Astrocyte (in vitro differentiated cells and primary cell): ENCODE measurements at places on chromosomes 16 and 17. TPM values are rescaled to one million over a fixed set of nuclear protein-coding genes. Genes with fewer than 3 reads are reported as not detected.

DNA sequence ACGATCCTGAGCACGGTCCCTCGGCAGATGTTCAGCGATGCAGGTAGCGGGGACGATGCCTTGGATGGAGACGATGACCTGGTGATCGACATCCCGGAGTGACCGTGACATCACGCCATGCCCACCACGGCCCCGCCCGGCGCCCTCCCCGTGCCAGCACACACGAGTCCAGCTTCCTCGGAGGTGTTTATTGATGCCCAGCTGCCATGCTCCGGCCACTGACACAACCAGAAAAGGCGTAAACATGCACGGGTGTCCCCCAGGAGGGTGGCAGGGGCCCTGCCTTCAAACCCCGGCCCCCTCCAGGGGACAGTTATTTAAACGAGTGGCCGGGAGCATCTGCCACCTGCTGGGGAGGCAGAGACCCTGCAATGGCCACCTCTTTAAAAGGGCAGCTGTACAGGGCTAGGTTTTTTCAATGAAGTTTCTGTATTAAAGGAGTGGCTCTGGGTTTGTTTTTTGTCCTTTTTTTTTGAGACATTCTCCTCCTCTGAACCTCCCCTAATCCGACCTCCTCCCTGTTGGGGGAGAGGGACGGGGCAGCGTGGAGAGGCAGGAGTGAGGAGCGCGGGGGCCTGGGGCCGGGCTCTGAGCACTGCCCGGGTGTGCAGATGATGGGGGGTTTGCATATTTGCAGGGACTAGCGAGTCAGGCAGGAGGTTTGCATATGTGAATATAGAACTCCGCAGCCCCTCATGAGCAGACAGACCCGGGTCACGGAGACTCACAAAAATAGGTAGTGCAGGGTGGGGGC lies 5.3 kb downstream of the DOC2A start:
- DNase-seq: no peak
- H3K36me3 ChIP-seq: no peaks in the 10 kb centered on the region
- H3K4me3 ChIP-seq: no peak overlapping the region
- no peak overlapping the region for H3K27ac ChIP-seq
- H3K4me1 ChIP-seq: peaks cover 1% of the 10 kb centered on the region

DNA sequence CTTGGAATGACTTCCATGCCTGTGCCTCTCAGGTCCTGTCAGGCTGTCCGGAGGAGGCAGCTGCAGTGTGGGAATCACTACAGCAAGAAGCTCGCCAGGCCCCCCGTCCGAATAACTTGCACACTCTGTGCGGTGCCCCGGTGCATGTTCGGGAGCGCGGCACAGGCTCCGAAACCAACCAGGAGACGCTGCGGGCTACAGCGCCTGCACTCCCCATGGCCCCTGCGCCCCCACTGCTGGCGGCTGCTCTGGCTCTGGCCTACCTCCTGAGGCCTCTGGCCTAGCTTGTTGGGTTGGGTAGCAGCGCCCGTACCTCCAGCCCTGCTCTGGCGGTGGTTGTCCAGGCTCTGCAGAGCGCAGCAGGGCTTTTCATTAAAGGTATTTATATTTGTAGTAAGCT lies 1.3 kb downstream of the NRN1L start:
- DNase-seq: no peak
- H3K4me3 ChIP-seq: no peak overlapping the region
- H3K27ac ChIP-seq: no peak overlapping the region
- no peaks in the 10 kb centered on the region for H3K27me3 ChIP-seq

DNA sequence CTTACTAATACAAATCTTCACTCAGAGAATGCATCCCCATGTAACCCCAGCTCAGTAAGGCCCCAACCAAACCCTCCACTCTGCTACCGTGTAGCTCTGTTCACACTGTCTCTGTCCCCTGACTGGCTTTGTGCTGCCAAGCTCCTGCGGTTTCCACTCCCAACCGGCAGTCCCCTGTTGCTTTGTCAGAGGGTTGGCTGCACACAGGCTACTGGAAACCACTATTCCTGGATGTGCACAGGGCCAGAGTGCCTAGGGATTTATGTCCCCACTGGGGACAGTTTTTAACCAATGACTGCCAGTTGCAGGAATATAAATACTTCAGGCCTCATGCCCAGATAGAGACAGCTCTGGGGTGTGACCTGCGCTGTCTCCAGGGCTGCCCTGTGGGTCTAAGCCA lies 157.1 kb upstream of the C16orf82 start:
- no peaks in the 10 kb centered on the region for H3K36me3 ChIP-seq
- no peak overlapping the region for H3K4me3 ChIP-seq

GRCh38 chr16:19884611-19885450 lies at the start of gene GPRC5B:
Gene GPRC5B, minus strand, starts transcription at chr16:19884848. Its CDS starts 12,003 bp downstream, at chr16:19872845.
- H3K27ac ChIP-seq: no peak within 1 kb of the TSS
- H3K4me1 ChIP-seq: peaks cover 24% of the 10 kb centered on the region
- H3K4me3 ChIP-seq: peak within 1 kb of the TSS; percentile 63

DNA sequence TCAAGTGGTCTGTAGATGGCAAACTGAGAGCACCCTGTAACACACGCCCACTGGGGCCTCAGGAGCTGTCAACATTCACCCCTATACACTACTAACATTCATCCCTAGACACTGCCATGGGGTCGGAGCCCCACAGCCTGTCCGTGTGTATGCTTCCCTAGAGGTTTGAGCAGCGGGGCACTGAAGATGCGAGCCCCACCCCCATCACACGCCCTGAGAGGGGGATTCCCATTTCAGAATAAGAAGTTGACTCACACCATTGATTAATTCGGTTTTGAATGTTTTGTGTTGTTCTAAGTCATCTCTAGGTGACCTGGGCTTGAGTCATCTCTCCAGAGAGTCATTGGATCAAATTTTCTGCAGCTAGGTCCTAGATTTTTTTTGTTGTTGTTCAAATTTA lies 37.3 kb upstream of the MMD start:
- DNase-seq: peak; percentile 76
- no peaks in the 10 kb centered on the region for H3K36me3 ChIP-seq
- no peak overlapping the region for H3K4me3 ChIP-seq
- H3K27ac ChIP-seq: peak overlapping the region; percentile 54

- H3K4me3 ChIP-seq: no peak overlapping the region
- peak; percentile 40 for DNase-seq
- H3K36me3 ChIP-seq: no peaks in the 10 kb centered on the region
- peak overlapping the region; percentile 48 for H3K27ac ChIP-seq
- H3K4me1 ChIP-seq: peaks cover 31% of the 10 kb centered on the region
These were observed 20.6 kb upstream of the ARHGAP17 start for GRCh38 chr16:25035494-25036405.

DNA sequence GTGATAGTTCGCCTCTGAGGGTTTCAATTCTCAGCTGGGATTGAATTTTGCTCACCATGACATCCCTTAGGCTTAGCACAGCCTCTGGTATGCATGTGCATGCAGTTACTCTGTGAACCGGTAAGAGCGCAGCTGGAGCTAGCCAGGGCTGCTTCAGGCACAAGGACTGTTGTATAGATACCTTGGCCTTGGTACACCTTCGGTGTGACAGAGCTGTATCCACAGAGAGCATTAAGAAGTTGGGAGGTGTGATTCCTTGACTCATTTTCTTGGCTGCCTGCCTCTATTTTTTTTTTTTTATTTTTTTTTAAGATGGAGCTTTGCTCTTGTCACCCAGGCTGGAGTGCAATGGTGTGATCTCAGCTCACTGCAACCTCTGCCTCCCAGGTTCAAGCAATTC lies 2.2 kb upstream of the NUTF2 start:
- H3K4me1 ChIP-seq: peaks cover 45% of the 10 kb centered on the region
- H3K4me3 ChIP-seq: no peak overlapping the region
- H3K36me3 ChIP-seq: peaks cover 3% of the 10 kb centered on the region
- H3K27me3 ChIP-seq: no peaks in the 10 kb centered on the region
- H3K27ac ChIP-seq: no peak overlapping the region

- no peak overlapping the region for H3K27ac ChIP-seq
- H3K4me1 ChIP-seq: peaks cover 9% of the 10 kb centered on the region
- no peak overlapping the region for H3K4me3 ChIP-seq
- DNase-seq: no peak
These were observed 23.7 kb downstream of the SLC43A2 start for GRCh38 chr17:1604831-1605528.

DNA sequence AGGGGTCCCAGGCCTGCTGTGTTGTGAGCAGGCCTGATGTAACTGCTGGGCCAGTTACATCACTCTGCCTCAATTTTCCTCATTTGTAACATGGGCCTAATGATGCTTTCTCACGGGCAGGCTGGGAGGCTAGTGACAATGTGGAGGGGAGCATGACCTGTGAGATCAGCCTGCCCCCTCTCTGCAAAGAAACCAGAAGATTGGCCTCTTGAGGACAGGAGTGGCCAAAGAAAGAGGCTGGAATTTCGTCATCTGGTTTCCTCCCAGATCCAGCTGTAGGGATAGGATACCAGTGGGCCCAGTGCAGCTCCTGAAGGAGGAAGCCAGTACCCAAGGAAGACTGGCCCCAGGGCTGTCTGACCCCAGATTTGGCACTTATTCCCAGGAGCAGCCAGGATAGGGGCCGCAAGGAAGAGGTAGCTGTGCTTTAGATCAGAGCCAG lies 615 bp upstream of the SREBF1 start:
- H3K4me1 ChIP-seq: peaks cover 49% of the 10 kb centered on the region
- peak overlapping the region; percentile 83 for H3K4me3 ChIP-seq
- peak overlapping the region; percentile 99 for H3K27ac ChIP-seq

DNA sequence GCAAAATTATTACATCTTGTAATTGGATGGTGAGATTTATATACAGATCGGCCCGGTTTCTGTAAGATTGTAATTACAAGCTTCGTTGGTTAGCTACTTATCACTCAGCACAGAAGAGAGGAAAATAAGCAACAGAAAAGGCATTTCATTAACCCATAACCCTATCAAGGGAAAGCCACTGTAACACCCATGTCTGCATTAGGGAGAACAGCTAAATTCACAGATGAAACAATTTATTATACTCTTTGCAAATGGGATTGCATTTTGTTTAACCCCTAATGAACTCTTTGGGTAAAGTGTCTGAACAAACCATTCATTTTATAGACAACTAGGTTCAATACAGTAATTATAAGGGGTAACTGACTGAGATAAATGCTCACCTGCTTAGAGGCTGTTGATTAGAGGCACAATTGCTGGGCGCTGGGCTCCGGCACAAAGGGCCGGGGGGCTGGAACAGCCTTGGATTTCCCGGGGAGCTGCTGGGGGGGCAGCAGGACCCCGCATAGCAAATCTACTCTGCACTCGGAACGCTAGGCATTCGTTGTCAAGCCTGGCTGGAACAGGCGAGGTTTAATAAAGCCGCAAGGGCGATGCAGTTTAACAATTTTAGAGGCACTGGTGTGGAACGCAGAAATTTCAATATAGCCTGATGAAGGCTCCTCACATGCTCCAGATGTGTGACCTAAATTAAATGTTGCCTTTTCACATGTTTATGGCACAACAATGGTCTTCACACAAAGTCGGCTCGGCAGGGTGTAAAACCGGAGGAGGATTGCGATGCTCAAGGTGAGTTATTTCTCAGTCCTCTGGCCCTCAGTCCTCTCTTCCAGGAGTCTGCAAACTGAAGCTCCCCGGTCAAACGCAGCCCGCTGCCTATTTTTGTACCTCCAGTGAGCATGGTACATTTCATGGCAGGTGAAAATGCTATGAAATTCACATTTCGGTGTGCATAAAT lies 134.0 kb upstream of the IRX6 start:
- no peak for DNase-seq
- no peaks in the 10 kb centered on the region for H3K36me3 ChIP-seq
- no peak overlapping the region for H3K27ac ChIP-seq
- no peak overlapping the region for H3K4me3 ChIP-seq
- H3K4me1 ChIP-seq: no peaks in the 10 kb centered on the region
- H3K27me3 ChIP-seq: no peaks in the 10 kb centered on the region

DNA sequence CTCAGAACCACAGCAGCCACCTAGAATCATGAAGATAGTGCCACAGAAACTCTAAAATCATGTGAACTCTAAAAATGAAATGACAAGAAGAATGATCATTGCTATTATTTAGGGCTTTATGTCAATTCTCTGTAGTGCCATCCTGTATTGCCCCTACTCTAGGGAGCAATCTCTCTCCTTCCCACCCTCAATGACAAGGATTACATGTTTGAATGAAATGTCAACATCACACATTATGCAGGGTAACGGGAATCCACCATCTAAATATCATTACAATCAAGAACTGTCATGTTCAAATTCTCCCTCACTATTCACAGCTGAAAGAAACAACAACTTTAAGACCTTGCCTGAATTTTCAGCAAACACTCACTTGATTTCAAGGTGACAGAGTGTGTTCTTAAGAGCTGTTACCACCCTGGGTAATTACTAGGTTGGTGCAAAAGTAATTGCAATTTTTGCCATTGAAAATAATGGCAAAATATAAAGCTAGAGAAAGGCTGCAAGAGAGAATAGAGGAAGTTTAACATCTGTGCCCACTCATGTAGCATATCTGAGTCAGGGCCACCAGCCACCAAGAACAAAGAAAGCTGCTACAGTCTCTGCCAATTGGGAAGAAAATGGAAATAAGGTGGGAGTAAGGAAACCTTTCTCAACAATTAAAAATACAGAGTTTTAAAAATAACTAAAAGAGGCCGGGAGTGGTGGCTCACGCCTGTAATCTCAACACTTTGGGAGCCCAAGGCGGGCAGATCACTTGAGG lies 112.8 kb upstream of the PSMD7 start:
- no peaks in the 10 kb centered on the region for H3K27me3 ChIP-seq
- no peak for DNase-seq

- H3K36me3 ChIP-seq: peaks cover 10% of the 10 kb centered on the region
- H3K4me1 ChIP-seq: no peaks in the 10 kb centered on the region
- no peak overlapping the region for H3K27ac ChIP-seq
- no peak for DNase-seq
These were observed 4.9 kb downstream of the HROB start for GRCh38 chr17:44146375-44147346.

- H3K4me1 ChIP-seq: no peaks in the 10 kb centered on the region
- H3K4me3 ChIP-seq: no peak overlapping the region
- H3K27me3 ChIP-seq: no peaks in the 10 kb centered on the region
- no peak for DNase-seq
These were observed 113.1 kb downstream of the SHISA9 start for GRCh38 chr16:13014476-13014875.

DNA sequence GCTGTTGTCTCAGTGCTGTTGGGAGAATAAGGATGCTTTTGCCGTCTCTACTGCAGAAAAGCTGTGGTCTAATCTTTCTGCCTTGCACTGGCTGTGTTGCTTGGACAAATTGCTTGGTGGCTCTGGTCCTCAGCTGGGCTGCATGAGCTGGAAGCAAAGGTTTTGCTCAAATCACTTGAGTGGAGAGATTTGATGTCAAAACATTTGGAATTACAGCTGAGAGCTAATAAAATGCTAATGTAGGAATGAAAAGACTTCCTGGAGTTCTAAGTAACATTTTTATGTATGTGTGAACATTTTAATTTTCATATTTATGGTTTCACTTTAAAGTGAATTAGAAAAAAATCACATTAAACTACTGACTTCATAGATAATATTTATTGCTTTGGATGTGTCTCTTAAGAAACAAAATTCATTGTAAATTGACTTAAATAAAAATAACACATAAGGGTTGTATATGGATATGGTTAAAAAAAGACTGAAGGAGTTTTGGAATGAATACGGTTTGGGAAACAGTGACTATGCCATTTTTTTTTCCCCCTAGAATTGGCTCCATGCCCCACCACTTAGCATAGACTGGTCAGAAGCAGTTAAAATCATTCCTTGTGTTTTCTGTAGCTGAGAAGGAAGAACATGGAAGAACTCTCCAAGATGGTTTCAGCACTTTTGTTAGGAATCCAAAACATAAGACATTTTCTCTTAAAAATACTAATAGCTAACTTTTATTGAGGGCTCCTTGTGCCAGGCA lies 39.2 kb upstream of the FAM20A start:
- no peak for DNase-seq
- H3K27me3 ChIP-seq: no peaks in the 10 kb centered on the region
- no peaks in the 10 kb centered on the region for H3K36me3 ChIP-seq
- H3K27ac ChIP-seq: no peak overlapping the region
- no peak overlapping the region for H3K4me3 ChIP-seq
- no peaks in the 10 kb centered on the region for H3K4me1 ChIP-seq

TMC8 gene
- 0.27 and 0.38 TPM in 2 replicates for total RNA-seq

ELAC2 gene
- 61.2 and 63.2 TPM in 2 replicates for total RNA-seq

SLFN5 gene
- total RNA-seq: 108 and 120 TPM in 2 replicates

PLXDC1 gene
- total RNA-seq: 8.9 and 13.8 TPM in 2 replicates

ARL5C gene
- not detected in 2 replicates for total RNA-seq
